Hippocampal formation (tissue), 2 donors: ENCODE measurements at places on chromosomes 3 and 15.

GRCh38 chr3:139106013-139106932, 61.6 kb upstream of the PRR23C start:
- DNase-seq, result no peak

DNA sequence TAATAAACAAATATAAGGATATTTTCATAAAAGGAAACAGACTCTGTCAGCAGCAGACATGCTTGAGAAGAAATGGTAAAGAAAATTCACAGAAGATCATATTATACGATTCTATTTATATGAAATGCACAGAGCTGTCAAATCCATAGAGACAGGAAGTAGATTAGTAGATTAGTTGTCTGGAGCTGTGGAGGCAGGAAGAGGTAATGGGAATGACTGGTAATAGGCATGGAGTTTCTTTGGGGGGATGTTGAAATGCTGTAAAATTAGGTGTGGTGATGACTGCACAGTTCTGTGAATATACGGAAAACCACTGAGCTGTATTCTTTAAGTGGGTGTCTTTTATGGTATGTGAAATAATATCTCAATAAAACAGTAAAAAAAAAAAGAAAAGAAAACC, 35.3 kb downstream of the CEP152 start:
- no peak for DNase-seq

DNA sequence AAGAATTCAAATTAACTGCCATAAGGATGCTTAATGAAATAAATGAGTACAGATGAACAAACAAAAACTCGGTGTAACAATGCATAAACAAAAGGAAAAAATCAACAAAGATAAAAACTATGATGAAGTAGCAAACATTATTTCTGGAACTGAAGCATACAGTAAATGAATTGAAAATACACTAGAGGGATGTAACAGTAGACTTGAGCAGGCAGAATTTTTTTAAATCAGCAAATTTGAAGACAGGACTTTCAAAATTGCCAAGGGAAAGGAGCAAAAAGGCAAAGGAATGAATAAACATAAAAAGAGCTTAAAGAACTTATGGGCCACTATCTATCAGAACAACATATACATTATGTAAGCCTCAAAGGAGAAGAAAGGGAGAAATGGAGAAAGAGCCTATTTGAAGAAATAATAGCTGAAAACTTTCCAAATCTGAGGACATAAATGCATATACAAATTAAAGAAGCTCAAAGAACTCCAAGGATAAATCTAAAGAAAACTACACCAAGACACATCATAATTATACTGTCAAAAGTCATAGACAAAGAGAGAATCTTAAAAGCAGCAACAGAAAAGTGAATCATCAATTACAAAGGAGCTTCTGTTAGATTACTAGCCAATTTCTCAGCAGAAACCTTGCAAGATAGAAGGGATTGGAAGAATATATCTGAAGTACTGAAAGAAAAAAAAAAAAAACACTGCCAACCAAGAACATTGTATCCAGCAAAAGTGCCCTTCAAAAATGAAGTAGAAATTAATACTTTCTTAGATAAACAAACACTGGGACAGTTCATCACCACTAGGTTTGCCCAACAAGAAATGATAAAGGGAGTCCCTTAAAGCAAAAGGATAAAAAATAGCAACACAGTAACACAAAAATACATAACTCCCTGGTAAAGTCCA, 15.5 kb downstream of the TOP2B start:
- no peak for DNase-seq

DNA sequence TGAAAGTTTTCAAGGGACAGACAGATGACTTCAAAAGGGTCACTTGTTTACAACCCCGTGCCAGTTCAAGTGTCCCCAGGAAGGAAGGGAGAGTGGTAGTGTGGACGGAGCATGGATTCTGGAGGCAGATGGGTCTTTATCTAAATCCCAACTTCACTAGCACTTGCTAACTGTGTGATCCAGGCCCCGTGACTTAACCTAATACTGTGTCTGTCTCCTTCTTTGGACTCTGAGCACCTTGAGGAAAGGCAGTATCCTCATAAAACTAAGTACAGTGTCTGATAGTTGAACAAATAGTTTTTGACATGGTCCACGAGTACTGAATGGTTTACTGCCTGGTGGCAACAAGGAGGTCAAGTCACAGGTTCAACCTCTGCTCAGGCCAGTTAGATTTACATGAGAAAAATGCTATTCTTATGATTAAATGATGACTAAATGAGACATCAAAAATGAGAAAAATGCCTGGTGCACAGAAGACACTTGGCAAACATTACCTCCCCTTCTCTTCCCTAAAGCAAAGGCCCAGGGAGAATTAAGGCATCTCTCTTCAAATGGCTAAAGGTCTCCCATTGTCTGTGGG, 48.9 kb downstream of the ABCC5 start:
- no peak for DNase-seq

DNA sequence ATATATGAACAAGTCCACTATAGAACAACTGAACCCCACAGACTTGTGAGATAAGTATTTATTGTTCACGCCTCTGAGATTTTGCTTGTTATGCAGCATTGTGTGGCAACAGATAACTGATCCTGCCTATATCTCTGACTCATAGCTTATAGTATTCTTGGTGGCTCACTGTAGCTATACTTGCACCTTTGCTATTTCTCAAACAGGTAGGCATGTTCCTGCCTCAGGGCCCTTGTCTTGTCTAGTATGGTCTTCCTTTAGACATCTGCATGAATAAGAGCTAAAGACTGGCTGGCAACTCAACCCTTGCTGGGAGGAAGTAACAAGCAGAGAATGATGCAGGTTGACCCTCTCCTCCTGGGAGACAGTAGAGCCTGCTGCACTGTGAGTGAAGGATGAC, 256.1 kb downstream of the CHST2 start:
- no peak for DNase-seq

DNA sequence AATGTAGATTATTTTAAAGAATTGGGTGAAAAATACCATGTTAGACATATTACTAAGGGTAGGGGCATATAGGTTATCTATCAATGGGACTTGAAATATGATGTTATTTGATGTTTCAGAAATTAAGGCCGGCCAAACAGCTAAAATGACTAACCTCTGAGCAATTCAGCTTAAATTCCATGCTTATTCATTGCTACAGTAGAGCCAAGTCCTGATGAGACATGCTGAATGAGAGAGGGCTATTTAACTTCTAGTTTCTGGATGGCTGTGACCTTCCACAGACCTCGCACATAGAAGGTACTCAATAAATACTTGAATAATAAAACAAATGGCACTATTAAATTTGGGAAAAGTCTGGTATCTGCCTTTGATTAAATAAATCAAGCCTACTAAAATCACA, 175.6 kb upstream of the WNT5A start:
- no peak for DNase-seq
